Fibroblast of skin of left quadriceps (primary cell): ENCODE measurements at places on chromosomes 4 and X.
A peak's percentile ranks its signal among the peaks of the same experiment; 100 is the strongest.

DNA sequence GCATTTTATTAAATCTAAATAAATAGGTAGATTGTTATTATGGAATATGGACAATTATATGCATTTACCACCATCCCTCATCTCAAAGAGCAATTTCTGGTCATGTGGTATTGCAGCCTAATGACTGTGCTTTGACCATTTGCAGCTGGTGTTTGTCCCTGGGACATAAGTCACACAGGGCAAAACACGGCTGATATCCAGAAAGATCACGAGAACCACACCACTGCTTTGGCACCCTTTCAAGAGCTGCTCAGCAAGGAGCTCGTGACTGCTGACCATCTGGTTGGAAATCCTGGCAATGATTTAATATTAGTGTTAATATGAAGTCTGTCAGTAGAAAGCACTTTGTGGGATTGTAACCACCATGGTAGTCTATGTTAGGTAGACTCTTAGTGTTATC lies 545.0 kb downstream of the GBA3 start:
- DNase-seq: no peak

- DNase-seq: no peak
These were observed 68.9 kb upstream of the NDP start for GRCh38 chrX:44042116-44042515.

GRCh38 chr4:213971-214370 lies 89.7 kb downstream of the ZNF718 start:
- DNase-seq: no peak

DNA sequence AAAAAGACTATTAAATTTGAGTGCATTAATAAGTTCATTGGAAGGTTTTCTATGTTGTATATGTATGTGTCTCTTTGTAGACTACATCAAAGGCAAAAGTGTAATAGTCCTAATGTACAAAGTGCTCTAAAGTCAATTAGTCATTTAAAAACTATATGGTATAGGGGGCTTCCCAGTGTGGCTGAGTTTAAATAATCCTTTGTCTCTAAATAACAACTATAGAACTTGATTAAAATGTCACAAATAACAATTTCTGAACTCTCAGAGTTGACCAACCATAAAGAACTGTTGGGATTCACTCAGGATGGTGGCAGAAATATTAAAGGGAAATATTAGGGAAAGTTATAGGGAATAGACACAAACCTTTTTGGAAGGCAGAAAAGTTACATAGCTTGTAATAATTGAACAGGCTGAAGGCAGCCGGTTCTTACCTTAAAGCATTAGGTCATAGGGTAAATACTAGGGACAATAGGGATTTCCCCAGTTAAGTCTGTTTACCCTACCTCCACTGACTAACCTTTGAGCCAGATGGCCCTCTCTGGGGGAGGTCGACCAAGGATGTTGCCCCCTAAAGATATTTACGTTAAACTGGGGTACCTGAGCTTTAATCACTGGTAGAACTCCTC lies 1054.2 kb downstream of the ARAP2 start:
- DNase-seq: no peak

DNA sequence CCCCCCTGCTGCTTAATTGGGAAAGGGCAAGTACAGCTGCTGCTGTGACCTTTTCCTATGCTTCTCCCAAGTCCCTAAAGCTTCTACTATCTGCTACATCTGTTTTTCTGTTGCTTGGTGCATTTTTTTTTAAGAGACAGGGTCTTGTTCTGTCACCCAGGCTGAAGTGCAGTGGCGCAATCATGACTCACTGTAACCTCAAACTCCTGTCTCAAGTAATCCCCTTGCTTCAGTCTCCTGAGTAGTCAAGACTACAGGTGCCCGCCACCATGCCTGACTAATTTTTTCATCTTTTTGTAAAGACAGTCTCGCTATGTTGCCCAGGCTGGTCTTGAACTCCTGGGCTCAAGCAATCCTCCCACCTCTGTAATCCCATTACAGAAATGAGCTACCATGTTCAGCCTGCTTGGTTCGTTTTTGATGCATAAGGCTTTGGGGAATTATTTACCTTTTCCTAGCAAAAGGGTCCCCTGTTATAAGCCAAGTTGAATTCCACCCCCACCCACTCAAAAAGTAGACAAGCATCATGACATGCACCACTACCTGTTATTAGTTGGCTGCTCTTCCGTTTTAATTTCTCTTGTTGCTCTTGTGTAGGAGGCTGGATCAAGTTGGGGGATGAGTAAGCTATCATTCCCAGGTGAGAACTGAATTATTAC lies 39.6 kb downstream of the DGKK start:
- no peak for DNase-seq

- no peak for DNase-seq
These were observed 440.9 kb downstream of the NKX6-1 start for GRCh38 chr4:84058201-84058600.

DNA sequence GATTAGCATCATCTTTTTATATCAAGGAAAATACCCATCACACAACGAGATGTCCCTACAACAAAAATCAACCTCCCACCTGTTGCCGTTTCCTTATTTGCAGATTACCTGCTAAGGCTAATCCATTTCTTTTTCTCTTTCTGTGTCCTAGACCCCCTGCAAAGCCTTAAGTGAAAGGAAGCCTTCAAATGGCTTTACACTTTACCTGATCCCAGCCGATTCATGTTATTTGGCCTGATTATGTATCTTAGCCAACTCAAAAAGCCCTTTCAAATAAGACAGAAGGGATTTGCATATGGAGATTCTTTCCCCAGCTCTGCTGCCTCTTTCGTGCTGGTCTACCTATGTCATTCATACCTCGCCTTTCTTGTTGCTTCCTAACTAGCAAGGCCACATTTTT lies 14.4 kb downstream of the ABCG2 start:
- DNase-seq: no peak

DNA sequence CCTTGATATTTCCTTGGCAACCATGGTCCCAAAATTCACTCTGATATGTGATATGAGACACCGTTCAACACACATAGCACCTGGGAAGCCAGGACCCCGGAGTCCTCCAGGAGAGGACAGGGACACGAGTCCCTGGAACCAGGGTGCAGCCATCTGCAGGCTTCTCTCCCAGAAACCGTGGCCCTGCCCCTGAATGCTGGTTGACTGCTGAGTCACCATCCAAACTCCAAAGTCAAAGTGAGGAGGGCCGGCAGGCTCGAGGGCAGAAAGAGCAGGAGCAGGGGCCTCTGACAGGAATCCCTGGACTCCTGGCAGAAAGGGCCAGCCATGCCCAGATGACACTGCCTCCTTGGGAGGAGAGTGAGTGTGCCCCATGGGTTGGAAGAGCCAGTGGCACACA lies 6.9 kb upstream of the PNMA6A start:
- DNase-seq: no peak

- DNase-seq: no peak
These were observed 1592.9 kb upstream of the TENM3 start for GRCh38 chr4:180650273-180650672.

DNA sequence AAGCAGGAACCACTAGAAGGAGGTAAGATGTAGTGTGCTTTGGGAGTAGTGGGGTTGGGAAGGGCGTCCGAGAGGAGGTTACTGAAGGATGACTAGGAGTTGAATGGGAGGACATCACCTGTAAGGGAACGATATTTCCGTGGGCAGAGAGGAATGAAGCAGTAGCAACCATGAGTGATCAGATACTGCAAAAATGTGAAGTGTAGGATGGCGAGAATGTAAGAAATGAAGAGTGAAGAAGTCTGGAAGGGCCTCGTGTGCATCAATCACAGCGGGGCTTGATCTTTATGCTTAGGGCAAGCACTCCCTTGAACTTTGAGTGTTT lies 594 bp downstream of the MSMO1 start:
- no peak for DNase-seq

GRCh38 chrX:38754102-38754790 lies 47.0 kb upstream of the MID1IP1 start:
- peak; percentile 8 for DNase-seq

- DNase-seq: no peak
These were observed 294.6 kb upstream of the STS start for GRCh38 chrX:6852869-6853268.

- no peak for DNase-seq
These were observed 262.5 kb upstream of the TEX13A start for GRCh38 chrX:105483011-105483410.

- DNase-seq: no peak
These were observed 30.3 kb downstream of the CCKAR start for GRCh38 chr4:26459756-26460530.

- no peak for DNase-seq
These were observed 893 bp upstream of the HOPX start for GRCh38 chr4:56681853-56682525.

GRCh38 chr4:24742773-24743172 lies 52.6 kb upstream of the SOD3 start:
- DNase-seq: no peak

DNA sequence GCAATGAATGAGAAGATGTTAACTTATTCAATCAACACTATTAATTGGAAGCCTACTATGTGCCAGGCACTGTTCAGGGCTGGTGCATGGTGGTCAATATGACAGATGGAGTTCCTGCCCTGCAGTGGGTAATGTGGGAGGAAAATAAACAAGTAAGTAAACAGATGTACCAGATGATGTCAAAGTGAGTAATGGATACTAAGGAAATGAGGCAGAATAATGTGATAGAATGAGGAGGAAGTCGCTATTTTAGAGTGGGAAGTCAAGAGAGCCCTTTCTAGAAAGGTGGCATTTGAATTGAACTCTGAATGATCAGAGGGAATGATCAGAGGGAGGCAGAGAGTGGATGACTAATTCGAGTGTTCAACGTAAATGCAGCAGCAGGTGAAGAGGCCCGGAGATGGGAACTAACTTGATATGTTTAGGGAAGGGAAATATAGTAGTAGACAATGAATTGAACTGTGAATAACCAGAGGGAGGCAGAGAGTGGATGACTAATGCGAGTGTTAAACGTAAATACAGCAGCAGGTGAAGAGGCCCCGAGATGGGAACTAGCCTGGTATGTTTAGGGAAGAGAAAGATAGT lies 48.3 kb downstream of the HMGB3 start:
- no peak for DNase-seq

DNA sequence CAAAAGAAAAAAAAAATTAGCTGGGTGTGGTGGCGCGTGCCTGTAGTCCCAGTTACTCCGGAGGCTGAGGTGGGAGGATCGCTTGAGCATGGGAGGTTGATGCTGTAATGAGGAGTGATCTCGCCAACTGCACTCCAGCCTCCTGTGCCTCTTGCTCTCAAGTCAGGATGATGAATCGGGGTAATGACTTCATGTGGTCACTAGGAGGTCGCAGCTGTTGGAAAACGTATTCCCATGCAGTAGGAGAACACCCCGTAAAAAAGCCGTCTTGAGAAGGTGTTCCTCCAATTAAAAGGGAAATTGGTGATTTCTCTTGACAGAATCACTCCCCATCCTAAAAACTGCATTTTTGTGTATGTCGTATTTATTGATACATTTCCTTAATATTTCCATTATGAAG lies 2.2 kb downstream of the CCNB3 start:
- DNase-seq: no peak

- no peak for DNase-seq
These were observed 140.4 kb downstream of the MID1IP1 start for GRCh38 chrX:38941675-38942074.

- no peak for DNase-seq
These were observed 46.7 kb downstream of the HMGB2 start for GRCh38 chr4:173287486-173287885.

DNA sequence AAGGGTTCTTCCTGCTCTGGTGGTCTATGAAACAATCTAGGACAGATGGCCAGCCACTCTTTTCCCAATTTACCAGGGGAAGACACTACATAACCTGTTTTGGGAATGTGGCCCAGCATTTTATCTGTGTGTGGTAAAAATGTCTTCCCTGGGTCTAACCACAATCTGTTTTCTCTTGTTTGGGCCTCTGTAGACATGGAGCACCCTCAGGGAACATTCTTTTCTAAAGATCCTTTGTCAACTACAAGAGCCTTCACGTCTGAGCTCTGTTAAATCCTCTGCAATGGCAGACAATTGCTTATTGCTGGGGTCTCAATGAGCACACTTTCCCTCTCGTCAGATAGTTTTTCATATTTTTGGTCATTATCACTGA lies 35.5 kb downstream of the PLAC1 start:
- no peak for DNase-seq

DNA sequence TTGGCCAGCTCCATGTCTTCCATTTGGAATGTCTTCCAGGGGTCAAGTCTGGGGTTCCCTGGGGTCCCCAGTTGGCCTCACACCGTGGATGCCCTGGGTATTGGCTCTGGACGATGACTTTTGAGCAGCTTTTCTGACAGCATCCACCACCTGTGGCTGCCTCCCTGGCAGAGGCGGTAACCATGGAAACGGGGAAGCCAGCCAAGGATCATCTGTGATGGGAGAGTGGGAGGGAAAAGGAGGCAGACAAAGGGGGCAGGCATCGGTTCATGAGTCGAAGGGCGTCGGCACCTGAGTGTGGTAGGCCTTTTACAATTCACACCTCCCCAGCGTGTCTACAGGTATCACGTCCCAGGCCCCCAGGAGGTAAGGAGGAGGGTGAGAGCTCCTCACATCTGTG lies 152.2 kb downstream of the ASMT start:
- no peak for DNase-seq

- no peak for DNase-seq
These were observed 21.7 kb upstream of the CXCL8 start for GRCh38 chr4:73718375-73719373.

DNA sequence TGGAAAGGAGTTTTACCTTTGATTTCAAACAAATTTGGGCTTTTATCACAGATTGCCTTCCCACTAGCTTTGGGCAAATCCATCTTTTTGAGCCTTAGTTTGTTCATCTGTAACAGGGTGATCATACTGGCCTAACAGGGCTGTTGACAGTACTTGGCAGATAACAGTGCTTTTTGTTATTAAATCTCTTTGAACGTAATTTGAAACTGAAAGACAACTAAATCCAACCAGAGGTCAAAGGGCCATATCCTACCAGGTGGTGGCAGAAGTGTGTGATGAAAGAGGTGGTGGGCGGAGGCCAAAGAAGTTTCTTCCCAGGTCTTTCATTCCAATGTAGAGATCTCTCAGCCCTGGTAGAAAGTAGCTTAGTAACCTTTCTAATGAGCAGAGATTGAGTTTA lies 35.2 kb upstream of the TADA2B start:
- no peak for DNase-seq

DNA sequence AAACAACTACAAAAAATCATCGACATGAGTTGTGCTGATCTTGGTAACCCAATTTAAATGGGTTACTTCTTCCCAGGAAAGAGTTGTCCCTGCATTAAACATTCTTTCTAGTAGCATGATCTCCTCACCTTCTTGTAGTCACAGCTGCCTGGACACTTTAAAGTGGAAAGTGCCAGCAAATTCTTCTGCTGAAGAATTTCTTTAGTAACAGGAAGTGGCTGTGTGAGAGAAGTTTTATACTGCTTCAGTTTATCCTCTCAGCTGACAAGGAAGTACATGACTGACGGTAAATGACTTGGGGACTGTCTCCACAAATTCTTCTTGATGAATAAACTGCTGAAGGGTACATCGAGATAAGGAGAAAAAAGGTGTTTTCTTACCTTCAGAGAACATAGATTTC lies 18.2 kb upstream of the TNIP3 start:
- DNase-seq: no peak

GRCh38 chr4:39706741-39707511 lies 9.0 kb downstream of the UBE2K start:
- DNase-seq: no peak

DNA sequence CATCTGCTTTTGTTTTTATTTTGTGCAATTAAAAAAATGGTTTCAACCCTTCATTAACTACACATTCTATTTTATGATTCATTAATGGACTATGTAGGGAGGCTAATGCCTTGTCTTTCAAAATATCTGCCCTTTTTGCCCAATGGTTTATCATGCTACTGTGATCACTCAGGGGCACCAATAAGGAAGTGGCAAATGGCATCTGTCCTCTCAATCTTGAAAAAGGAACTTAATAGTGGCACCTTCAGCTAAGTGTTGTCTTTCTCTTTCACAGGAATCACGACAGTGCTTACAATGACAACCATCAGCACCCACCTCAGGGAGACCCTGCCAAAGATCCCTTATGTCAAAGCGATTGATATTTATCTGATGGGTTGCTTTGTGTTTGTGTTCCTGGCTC lies 57.1 kb downstream of the COMMD8 start:
- DNase-seq: no peak
